G401 (cell line): ENCODE measurements at places on chromosomes 3 and 15.

- no peak for DNase-seq
Measured at GRCh38 chr3:100454677-100455076, 37.7 kb upstream of the TMEM45A start.

- no peak for DNase-seq
Measured at GRCh38 chr3:43726521-43726920, 35.8 kb downstream of the ABHD5 start.

DNA sequence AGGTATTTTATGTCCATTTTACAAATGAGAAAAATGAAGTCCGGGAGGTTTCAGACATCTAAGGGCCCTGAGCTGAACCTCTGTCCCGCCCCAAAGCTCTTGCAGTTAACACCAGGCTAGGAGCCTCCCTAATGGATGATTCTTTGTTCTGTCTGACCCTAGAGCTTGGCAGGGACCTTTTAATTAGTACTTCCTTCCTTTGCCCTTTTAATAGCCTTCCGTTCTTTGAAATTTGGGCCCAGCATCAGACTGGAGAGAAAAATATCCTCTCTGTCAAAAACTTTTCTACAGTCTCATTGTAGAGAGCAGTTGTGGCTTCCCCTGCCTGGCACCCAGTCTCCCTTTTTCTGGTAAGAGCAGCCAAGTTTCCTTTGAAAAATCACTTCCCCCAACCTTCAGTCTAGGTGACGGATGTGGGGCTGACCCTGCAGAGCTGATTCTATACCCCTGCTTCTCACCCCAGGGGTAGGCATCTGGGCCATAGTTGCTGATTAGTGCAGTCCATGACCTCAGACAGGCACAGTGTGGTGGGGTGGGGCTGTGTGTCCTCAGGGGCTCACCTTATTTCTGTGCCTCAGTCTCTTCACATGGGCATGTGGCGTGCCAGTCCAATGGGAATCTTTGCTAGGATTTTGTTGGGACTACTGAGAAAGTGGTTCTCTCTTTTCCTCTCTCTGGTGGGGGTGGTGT, 220.4 kb downstream of the ADAMTS9 start:
- DNase-seq, result no peak

DNA sequence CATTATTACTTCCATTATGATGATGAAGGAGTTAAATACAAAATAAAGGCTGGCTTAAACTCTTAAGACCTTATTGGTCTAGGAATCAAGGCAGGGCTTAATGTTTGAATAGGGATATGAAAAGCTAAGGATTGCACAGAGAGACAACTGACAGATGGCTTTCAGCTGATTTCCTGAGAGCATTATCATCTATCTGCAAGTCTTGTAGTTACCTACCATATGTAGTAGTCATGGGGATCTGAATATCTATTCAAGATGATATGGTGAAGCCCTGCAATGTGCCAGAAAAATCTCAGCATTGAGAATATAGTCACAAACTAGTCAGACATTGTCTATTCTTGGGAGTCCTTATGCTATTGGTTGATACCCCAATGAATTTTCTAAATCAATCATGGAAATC, 47.5 kb upstream of the CHMP2B start:
- no peak for DNase-seq

DNA sequence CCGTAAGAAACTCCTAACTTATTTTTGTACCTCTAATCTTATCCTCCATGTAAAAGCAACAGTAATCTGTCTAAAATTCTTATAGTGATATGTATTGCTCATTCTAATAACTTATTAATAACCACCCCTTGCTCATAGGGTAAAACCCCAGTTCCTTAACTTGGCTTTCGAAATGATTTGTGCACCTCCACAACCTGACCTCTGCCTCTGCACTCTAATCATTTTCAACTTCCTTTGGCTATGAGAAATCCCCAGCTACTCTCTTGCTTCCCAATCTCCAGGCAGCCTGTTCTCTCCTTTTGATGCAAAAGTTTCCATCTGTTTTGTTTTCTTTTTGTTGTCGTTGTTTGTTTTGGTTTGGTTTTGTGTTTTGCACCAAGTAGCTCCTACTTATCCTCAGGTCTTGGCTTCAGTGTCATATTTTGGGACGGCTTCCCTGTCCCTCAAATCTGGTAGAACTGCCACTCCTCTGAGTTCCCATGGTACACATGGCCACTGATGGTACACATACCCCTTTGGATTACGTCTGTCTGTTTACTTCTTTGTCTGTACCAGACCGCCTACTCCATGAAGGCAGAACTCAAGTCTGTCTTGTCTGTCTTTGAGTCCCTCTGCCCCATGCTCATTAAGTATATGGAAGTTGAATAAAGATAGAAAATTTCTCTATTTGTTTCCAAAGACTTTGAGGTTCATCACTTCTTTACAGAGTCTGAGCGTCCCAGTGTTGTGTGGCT, 105.6 kb upstream of the TGFBR2 start:
- no peak for DNase-seq

GRCh38 chr3:167936019-167936418, 159.7 kb downstream of the GOLIM4 start:
- peak; percentile 98 for DNase-seq

- DNase-seq, result no peak
Measured at GRCh38 chr3:114741066-114741465, 406.0 kb downstream of the ZBTB20 start.

DNA sequence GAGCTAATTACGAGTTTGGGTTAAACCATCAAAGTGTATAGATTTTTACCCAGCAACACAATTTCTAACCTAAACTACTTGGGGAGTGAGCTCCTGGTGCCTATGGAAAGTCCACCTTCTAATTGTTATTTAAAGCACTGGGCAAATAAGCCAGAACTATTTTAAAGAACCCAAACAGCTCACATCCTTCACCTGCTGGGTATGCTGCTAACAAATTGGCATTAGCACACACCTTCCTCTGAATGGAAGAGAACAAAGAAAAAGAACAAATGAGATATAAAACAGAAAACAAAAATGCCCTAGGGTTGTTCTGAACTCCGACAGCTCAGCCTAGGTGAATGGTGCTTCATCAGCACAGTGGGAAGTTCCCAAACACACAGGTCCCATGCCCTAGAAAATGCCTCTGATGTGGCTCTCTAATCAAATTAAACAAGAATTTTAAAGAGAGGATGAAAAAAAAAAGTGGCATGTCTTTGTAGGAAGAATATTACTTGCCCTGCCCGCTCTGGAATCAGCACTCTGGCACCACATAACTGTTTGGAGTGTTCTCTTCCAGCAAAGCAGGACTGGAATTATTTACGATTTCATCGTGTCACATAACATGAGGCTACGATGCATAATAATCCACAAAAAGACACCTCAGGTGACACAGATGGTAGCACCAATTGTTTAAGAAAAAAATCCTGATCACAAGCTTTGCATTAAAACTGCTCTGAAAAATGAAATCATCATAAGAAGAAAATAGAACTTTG, 334.4 kb downstream of the GBE1 start:
- peak; percentile 66 for DNase-seq

- DNase-seq, result no peak
Measured at GRCh38 chr3:41239587-41239986, 40.3 kb downstream of the CTNNB1 start.

- no peak for DNase-seq
Measured at GRCh38 chr3:79383402-79384012, 384.3 kb downstream of the ROBO1 start.

GRCh38 chr3:128814060-128814459, 65.4 kb upstream of the ACAD9 start:
- DNase-seq, result no peak

GRCh38 chr3:194745422-194746184, 59.9 kb downstream of the FAM43A start:
- DNase-seq, result no peak

DNA sequence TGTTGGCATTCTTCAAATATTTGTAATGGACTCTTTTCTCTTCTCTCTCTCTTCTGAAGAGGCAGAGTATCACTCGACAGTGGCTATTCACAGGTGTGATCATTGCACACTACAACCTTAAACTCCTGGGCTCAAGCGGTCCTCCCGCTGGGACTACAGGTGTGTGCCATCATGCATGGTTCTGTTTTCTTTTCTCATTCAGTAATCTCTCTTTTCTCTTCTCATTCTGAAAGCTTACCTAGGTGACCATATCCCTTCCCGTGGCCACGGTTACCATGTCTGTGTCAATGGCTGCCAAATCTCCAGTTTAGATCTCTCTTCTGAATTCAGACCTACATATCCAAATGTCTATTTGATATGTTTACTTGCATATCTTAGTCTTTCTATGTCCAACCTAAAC, 96.3 kb downstream of the SOX2 start:
- no peak for DNase-seq

- no peak for DNase-seq
Measured at GRCh38 chr3:186668426-186668825, 2.6 kb downstream of the HRG start.

DNA sequence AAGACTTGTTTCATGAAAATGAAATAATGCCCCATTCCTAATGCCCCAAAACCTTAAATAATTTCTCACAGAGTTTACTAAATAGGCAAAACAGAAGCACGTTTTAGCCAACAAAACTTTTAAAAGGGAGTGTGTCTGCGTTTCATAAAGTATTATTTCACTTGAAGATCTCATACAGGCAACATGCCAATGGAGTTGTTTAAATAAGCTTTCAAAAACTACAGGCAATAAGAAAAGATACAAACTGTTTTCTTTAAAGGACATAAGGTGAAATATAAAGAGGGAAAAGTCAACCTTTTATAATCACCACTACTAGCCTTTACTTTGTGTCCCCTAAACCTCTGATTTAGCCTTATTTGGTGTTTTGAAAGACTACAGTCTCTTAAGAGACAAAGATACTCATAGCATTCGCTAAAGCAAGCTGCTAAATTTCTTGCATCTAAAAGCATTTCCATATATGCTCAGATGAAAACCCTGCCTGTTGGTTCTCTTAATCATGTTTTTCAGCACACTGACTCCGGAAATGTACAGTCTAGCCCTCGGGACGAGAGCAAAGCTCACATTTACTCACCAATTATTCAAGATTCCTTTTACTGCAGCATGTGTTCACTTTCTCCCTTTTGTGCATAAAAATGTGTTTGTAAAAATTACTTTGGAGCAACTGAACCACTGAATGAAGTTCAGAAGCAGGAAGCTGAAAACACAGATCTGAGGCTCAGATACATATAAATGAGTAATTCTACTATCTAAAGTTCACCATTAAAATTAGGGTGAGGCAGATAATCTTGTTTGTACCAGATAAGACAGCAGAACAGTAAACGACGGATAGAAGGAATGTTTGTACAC, 119.0 kb downstream of the GOLIM4 start:
- DNase-seq, result no peak

DNA sequence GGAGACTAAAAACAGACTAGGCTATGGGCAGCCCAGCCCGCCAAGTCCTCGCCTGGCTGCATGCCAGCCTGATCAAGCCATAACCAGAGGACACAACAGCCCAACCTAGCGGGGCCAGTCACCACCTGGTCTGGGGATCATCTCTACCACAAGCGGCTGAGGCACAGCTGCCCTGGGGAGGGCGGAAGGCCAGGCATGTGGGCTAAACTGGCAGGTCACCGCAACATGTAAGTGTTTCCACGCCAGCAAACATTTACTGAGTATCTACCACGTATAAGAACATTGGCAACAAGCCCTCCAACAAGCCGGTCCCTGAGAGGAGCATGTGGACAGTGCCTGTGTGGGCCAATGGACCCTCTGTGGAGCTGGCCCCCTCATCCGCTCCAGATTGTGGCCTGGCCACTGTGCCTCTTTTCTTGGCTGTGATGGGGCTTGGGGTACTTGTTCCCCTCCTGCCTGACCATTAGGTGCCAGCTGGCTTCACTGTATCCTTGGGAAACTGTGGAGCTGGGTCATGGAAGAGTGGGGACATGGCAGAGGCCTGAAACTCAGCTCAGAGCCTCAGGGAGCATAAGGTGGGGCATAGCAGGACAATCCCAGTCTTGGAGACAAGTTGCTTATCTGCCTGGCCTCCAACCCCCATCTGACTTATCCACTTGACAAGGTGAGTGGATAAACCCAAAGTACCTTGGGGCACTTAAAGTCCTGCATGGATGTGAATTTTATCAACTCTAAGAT, 9.0 kb downstream of the UBXN7 start:
- peak; percentile 74 for DNase-seq

DNA sequence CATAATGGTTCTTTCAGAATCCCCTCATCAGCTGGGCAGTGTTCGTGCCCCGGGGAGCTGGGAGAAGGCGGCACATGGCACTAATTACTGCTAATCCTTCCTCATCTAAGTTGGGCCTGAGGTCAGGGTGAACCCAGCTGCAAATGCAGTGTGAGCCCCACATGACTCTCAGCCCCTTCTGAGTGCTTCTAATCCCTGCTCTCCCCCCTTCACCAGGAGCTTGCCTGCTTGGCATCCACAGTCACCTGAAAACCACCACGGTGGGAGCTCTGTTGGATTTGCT, 455 bp upstream of the TRPM1 start:
- DNase-seq, result no peak

- no peak for DNase-seq
Measured at GRCh38 chr3:145251311-145251710, 909.7 kb downstream of the PLOD2 start.

DNA sequence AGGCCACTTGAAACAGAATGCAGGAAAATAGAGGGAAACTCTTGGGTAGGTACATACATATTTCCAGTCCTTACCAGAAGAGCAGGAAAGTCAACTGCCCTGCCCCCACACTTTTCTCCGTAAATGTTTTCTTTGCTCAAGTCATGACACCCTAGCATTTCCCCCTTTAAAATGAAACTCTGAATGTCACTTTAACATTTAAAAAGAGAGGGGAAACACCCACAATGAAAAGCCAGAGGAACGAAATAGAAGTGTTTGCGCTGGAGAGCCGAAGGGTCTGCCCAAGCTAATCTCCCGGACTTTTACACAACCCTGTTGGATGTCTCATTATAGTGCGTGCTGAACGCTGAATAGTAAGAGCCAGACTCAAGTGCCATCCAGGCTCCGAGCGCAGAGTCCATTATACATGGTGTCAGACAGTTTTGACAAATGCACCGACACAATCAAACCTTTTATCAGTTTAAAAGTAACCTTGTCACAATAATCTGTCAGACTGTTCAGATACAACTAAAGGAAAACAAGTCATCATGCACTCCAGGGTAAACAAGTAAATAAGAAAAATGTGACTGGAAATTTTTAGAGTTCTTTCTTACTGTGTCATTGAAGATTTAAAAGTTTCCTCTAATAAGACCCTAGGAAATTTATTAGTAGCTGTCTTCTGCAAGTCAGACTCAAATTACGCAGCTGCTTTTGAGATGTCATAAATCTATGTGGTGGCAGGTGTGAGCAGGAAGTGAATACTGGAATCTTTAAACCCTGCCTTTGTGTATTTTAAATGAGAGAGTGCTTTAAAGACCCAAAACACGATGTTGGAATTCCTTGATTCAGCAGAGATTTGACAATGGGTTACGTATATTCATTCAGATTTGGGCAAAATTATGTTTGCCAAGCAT, 159.8 kb downstream of the RBMS3 start:
- no peak for DNase-seq
